ENCODE measurements at places on chromosomes 4 and X. TPM values are rescaled to one million over a fixed set of nuclear protein-coding genes. Genes with fewer than 3 reads are reported as not detected.
A peak's percentile ranks its signal among the peaks of the same experiment; 100 is the strongest.

- H3K27ac ChIP-seq: peak overlapping the region; percentile 96
- H3K4me3 ChIP-seq: peak overlapping the region; percentile 48
- H3K36me3 ChIP-seq: no peaks in the 10 kb centered on the region
- DNase-seq: peak; percentile 63
Observed at GRCh38 chr4:7960017-7960789, 20.5 kb upstream of the AFAP1 start.

GRCh38 chr4:145531223-145531622 is 49.6 kb downstream of the SMAD1 start:
- H3K4me1 ChIP-seq: no peaks in the 10 kb centered on the region
- no peak overlapping the region for H3K27ac ChIP-seq
- no peaks in the 10 kb centered on the region for H3K36me3 ChIP-seq

DNA sequence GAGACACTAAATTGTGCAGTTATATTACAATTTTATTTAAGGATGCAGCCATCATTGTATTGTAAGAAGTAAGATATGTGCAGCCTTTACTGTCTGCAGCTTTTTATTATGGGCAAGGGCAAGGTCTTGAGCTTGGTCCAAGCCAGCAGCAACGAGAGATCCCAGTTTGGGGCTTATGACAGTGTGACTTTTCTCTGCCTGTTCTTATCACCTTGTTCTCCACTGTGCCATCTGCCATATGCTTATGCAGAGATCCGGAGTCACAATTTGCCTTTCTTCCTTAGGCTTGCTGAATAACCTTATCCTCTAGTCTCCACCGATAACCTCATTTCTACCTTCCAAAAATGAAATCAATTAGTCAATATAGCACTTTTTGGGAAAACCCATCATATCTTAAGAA is 30.4 kb downstream of the MAPK10 start:
- no peak overlapping the region for H3K27ac ChIP-seq
- no peak for DNase-seq
- H3K4me1 ChIP-seq: no peaks in the 10 kb centered on the region
- no peaks in the 10 kb centered on the region for H3K27me3 ChIP-seq

MEPE gene
- total RNA-seq: not detected

RTL5 gene
- total RNA-seq: 0.31 TPM
